ENCODE measurements at places on chromosomes 16 and 17.
A peak's percentile ranks its signal among the peaks of the same experiment; 100 is the strongest.

DNA sequence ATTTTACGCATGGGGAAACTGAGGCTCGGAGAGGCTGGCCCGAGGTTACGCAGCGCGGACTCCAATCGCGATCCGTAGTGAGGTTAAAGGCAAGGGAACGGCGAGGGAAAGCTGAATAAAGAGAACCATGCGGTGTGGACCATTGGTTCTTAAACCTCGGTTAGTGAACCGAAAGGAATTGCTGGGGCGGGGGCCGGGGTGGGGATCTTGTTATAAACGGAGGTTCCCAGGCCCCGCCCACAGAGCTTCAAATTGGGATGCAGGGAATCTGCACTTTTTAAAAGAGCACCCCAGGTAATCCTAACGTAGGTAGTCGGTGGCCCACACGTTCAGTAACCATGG lies 524 bp downstream of the IQCK start:
- peak overlapping the region; percentile 95 for H3K4me3 ChIP-seq
- no peak overlapping the region for H3K27ac ChIP-seq
- no peak for DNase-seq
- no peaks in the 10 kb centered on the region for H3K27me3 ChIP-seq
- H3K4me1 ChIP-seq = peaks cover 16% of the 10 kb centered on the region

- no peak overlapping the region for H3K4me3 ChIP-seq
- no peak for DNase-seq
- no peaks in the 10 kb centered on the region for H3K4me1 ChIP-seq
- H3K27ac ChIP-seq = no peak overlapping the region
These were observed 96.8 kb upstream of the ELAC2 start for GRCh38 chr17:13114601-13115031.

DNA sequence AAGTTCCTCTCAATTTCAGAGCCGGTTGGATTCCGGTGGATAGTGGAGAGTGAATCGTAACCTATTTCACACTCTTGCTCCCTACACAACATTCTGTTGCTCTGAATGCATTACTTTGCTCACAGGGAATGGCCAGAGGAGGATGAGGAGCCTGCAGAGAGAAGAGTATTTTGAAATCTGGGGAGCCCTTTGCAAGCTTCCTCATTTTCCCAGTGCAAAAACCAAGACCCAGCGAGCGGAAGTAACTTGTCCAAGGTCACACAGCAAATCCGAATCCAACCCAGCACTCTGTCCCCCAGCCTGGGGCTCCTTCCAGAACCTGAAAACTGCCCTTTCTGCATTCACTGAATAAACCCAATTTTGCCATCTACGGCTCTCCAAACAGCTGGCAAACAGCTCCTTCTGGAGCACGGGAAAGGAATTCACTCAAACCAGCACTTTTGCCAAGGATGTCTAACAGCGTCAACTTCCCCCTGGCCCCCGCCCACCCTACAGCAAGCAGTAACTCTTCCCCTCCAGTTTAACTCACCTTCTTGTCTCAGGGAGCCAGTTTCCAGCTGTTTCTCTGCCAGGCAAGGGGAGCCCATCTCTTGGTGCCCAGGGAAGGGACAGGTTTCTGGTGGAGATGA lies 557 bp downstream of the KCNG4 start:
- H3K27ac ChIP-seq = no peak overlapping the region
- H3K4me3 ChIP-seq = no peak overlapping the region
- DNase-seq = no peak
- peaks cover 5% of the 10 kb centered on the region for H3K4me1 ChIP-seq
- no peaks in the 10 kb centered on the region for H3K36me3 ChIP-seq

DNA sequence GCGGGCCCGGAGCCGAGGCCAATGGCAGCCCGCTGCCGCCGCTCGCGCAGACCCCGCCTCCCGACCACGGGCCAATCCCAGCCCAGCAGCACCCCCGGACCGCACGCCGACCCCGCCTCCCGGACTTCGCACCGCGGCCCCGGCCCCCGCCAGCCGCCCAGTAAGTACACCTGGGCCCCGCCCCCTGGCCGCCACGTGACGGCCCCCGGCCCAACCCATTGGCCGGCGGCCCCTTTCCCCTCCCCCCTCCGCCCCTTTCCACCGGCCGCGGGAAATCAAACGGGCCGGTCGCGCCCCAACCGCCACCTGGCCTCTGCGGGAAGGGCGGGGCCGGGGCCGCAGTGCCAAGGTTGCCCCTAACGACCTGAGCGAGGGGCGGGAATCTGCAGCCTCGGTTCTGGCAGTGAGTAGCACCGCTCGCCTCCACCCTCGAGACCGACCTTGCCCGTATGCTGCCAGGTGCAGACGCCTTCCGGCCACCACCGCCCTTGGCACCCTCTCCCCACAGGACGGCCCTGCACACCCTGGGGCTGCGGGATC lies at the start of gene YBX2:
YBX2 (minus strand) TSS at position 26 of the 540 bp plus-strand sequence. CDS start 139 bp downstream, outside the sequence.
- H3K36me3 ChIP-seq = no peaks in the 10 kb centered on the region
- peaks cover 31% of the 10 kb centered on the region for H3K4me1 ChIP-seq
- H3K27ac ChIP-seq = no peak within 1 kb of the TSS

GRCh38 chr17:29802246-29802645 lies 127.8 kb downstream of the SSH2 start:
- H3K4me1 ChIP-seq = no peaks in the 10 kb centered on the region
- no peak for DNase-seq
- H3K36me3 ChIP-seq = no peaks in the 10 kb centered on the region

GRCh38 chr16:3597226-3597625 lies 14.2 kb downstream of the SLX4 start:
- no peak overlapping the region for H3K27ac ChIP-seq
- peaks cover 37% of the 10 kb centered on the region for H3K36me3 ChIP-seq
- H3K27me3 ChIP-seq = no peaks in the 10 kb centered on the region
- no peak for DNase-seq
- no peaks in the 10 kb centered on the region for H3K4me1 ChIP-seq

DNA sequence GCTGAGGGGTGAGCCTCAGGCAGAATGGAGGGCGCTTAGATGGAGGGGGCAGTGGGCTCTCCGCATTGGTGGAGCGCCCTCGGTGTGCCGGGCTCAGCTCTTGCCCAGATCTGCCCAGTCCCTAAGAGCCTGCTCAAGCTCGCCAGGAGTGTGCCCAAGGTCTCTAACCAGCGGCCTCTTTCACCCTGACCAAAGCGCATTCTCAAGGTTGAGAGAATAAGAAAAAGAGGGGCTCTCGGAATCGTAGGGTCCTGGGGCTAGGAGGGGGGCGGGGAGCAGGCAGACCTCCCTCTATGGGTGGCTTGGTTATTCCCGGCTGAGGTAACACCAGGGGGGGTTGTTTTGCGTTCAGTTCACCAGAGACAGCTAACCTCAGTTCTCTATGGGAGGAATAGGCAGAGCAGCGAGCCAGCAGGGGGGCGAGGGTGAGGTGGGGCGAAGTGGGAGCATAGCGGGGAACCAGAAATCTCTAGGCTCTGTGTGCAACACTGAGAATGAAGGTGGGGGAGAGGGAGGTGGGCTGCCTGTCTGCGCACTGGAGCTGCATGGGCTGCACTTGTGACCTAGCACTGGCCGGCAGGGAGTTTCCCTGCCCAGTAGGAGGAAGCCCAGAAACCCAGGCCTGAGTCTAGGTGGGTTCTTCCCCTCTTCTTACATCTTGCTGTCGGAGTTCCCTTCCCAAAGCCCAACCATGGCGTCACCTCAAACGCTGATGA lies 3.0 kb downstream of the TMEM132E start:
- H3K4me1 ChIP-seq = peaks cover 46% of the 10 kb centered on the region
- no peak for DNase-seq
- H3K36me3 ChIP-seq = no peaks in the 10 kb centered on the region
- peaks cover 89% of the 10 kb centered on the region for H3K27me3 ChIP-seq

DNA sequence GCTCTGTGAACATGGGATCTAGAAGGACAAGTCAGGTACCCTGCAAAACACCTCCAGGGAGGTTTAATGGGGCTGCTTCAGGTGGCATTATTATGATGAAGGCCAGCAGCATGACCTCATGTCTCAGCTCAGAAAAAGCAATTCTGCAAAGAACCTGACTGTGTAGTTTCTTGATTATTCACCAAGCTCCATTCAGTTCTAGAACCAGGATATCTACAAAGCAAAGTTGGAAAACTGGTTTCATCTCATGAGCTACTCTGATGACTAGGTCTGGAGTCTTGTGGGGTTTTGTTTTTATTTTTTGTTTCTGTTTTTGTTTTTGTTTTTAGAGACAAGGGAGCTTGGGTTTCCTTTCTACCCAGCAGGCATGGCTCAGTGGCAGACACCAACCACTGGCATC lies 19.0 kb upstream of the LRRC37A3 start:
- no peak for DNase-seq
- no peak overlapping the region for H3K27ac ChIP-seq
- H3K27me3 ChIP-seq = no peaks in the 10 kb centered on the region
- H3K4me3 ChIP-seq = no peak overlapping the region
- no peaks in the 10 kb centered on the region for H3K36me3 ChIP-seq

DNA sequence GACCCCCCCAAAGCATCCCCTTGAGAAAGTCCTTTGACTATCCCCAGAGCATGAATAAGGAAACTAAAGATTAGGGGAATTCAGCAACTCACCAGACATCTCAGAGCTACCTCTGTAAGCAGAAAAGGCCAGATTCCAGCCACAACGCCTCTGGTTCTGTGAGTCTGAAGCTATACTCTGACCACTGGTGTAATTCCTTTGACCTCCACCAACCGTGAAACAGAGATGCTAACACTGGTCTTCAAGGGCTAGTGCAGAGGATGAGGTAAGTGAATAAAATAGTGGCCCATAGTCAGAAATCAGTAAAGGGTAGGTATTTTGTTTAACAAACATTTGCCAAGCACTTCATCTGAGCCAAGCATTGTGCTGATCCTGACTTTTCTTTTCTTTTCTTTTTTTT lies 353.4 kb downstream of the NPIPA8 start:
- no peaks in the 10 kb centered on the region for H3K36me3 ChIP-seq
- no peaks in the 10 kb centered on the region for H3K27me3 ChIP-seq
- H3K4me3 ChIP-seq = no peak overlapping the region
- H3K4me1 ChIP-seq = no peaks in the 10 kb centered on the region

- no peaks in the 10 kb centered on the region for H3K27me3 ChIP-seq
- H3K27ac ChIP-seq = no peak overlapping the region
- no peak overlapping the region for H3K4me3 ChIP-seq
- H3K4me1 ChIP-seq = peaks cover 7% of the 10 kb centered on the region
These were observed 311.1 kb downstream of the XYLT1 start for GRCh38 chr16:17159617-17160016.

DNA sequence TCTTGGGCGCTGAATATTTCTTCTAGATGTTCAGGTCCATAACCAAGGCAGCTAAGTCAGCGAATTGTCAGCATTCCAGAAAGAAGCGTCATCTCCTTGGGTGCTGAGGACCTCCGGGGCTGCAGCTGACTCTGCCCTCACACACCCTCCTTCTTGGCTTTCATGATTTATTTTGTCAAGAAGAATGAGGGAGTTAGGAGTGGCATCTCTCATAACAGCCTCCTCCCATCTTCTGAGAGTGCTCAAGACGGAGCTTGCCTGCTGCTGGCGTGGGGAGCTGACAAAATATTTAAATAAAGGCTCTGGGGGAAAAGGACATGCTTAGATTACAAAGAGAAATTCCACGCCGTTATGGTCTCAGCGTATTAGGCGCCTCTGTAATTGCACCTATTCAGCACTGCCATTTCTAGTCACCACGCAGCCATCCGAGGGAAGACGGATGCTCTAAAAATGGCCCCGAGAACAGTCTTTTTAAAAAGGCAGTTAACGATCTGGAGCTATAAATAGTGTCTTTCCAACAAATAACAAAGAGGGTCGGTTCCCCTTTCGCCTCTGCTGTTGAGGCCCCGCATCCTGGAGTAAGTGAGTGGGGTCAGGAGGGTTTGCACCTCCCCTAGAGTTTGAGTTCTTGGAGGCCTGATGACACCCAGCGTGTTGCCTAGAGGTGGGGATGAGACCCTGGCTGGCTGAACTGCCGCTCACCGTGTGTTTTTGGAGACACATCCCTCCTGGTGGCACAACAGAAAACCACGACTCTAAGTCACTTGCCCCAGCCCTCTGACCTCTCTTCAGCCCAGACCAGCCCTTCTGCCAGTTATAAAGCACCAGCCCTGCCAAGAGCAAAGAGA lies 187.0 kb downstream of the CCDC182 start:
- H3K4me1 ChIP-seq = peaks cover 4% of the 10 kb centered on the region
- no peak overlapping the region for H3K4me3 ChIP-seq

DNA sequence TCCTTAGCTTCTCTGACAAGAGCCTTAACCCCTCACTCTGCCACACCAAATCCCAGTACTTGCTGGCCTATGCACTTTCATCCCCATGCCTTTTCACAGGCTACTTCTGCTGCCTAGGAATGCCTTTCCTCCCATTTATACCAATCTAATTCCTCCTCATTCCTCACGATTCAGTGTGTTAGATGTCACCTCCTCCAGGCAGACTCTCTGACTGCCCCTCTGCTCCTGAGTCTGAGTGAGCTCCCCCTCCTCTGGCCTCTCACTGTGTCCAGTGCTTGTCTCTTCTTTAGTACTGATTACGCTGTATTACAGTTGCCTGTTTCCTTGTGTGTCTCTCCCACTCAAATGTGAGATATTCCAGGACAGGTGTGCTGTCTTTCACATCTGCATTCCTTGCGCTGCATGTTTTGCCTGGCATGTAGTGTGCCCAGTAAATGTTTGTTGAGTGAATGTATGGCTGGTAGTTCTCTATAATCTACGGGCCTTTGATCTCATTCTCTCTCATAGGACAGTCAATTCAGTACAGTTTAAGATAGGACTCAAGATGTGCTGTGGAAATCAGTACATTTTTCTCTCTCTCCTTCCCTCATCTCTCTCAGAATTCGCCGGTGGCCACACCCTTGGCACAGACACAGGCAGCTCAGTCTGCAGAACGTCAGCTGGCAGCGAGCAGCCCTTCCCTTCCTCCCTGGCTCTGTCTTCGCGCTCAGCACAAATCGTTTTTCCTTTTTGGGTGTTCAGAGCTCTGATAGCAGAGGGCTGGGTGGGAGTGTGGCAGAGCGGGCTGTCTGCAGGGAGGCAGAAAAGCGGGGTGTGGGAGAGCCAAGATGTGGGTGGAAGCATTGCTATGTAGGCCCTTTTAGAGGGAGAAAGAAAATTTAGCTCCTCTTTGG lies 18.5 kb downstream of the ARL4D start:
- no peak overlapping the region for H3K27ac ChIP-seq
- H3K4me1 ChIP-seq = no peaks in the 10 kb centered on the region
- H3K27me3 ChIP-seq = no peaks in the 10 kb centered on the region
- DNase-seq = no peak
- no peak overlapping the region for H3K4me3 ChIP-seq
- H3K36me3 ChIP-seq = no peaks in the 10 kb centered on the region

- H3K36me3 ChIP-seq = no peaks in the 10 kb centered on the region
- peaks cover 37% of the 10 kb centered on the region for H3K27me3 ChIP-seq
- H3K27ac ChIP-seq = no peak overlapping the region
- H3K4me1 ChIP-seq = no peaks in the 10 kb centered on the region
These were observed 23.8 kb downstream of the OSBPL7 start for GRCh38 chr17:47797797-47798196.

GRCh38 chr17:78039581-78039980 lies 81.1 kb downstream of the TNRC6C start:
- peaks cover 7% of the 10 kb centered on the region for H3K4me1 ChIP-seq
- H3K36me3 ChIP-seq = no peaks in the 10 kb centered on the region
- no peaks in the 10 kb centered on the region for H3K27me3 ChIP-seq
- DNase-seq = no peak
